ENCODE measurements at places on chromosomes 2 and 18.

GRCh38 chr18:7614042-7614441 lies 46.9 kb downstream of the PTPRM start:
- no peak for DNase-seq

- no peak for DNase-seq
Measured at GRCh38 chr2:138853761-138854160, 73.6 kb upstream of the NXPH2 start.

DNA sequence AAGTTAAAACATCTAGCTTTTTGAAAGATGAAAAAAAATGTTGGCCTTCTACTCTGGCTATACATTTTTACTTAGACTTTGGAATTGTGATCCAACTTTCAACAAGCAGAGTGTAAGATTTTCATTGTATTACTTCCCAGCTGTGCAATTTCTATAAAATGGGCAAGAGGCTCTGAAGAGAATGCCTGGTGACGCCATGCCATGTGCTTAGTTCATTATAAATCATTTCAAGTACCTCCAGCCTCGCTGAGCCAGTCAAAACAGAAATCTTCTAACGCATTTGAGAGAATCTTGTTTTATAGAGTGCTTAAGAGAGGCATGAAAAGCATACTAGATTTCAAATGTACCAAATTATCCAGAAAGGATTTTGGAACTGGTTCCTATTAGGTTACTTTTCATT lies 10.1 kb upstream of the STK17B start:
- peak; percentile 6 for DNase-seq

DNA sequence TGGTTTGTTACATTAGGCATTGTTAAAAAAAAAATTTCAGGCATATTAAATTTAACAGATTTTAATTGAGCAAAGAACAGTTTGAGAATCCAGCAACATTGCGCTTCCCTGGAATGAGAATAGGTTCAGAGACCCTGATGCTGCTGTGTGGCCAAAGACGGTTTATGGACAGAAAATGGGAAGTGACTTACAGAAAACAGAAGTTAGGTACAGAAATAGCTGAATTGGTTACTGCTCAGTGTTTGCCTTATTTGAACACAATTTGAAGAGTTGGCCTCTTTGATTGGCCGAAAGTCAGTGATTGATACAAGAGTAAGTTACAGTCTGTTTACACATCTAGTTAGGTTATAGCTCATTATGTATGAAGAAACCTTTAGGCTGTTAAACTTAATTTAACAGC lies 6.0 kb upstream of the NEDD4L start:
- DNase-seq, result no peak

DNA sequence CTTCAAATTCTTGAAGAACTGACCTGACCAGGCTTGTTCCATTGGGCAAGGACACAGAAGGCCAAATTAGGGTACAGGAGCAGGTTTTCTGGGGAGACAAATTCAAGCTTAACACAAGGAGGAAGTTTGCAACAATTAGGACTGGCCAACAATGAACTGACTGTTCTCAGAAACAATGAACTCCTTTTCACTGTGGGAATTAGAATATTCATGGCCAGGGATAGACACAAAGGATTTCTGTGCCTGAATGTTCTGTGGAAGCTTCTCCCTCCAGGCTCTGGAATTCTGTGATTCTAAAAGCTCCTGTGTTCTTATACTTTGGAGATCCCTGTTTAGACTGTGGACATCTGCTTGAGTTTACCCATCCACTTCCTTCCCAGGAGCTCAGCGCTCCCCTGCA lies 15.2 kb downstream of the SMYD1 start:
- DNase-seq, result no peak

- DNase-seq, result no peak
Measured at GRCh38 chr2:195594248-195594647, 62.8 kb upstream of the SLC39A10 start.

DNA sequence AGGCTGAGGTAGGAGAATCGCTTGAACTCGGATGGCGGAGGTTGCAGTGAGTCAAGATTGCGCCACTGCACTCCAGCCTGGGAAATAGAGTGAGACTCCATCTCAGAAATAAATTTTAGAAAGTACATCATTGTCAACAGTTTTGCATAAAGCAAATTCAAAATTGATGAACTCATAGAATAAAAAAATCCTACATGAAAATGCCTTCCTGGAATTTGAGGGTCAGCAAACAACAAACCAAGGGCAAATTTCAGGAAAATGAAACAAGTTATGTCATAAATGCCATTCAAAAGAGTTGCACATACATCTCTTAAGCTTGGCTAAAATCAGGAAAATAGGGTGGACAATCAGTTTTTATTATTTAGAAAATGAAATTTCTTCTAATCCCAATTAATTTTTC lies 45.1 kb downstream of the COL5A2 start:
- no peak for DNase-seq

DNA sequence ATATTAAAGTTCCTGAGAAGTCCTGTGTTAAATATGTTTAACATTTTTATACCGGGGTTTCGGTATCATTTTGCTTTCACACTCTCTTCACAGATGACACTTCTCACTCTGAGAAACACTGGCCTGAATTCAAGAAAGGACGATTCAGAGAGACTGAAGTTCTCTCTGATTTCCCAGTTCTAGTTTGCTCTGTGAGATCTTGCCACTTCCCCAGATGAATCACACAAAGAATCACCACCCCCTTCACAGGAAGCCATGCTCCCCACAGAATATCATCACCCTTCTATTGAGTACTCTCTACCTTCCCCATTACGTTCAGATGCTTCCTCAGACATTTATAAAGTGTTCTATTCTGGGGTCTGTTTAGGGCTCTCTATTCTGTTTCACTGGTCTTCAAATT lies 16.1 kb upstream of the CD207 start:
- DNase-seq, result no peak

GRCh38 chr18:50282521-50283335 lies 1.4 kb upstream of the MBD1 start:
- DNase-seq, result no peak

Measured in NCI-H345 (cell line).